ENCODE measurements at places on chromosomes 2 and 18. TPM values are rescaled to one million over a fixed set of nuclear protein-coding genes. Genes with fewer than 3 reads are reported as not detected.
A peak's percentile ranks its signal among the peaks of the same experiment; 100 is the strongest.

The GKN1 gene
- not detected for total RNA-seq

The GNLY gene
- 2.1 TPM for total RNA-seq

- peaks cover 64% of the 10 kb centered on the region for H3K4me1 ChIP-seq
- peaks cover 69% of the 10 kb centered on the region for H3K36me3 ChIP-seq
- peak overlapping the region; percentile 77 for H3K4me3 ChIP-seq
- H3K27ac ChIP-seq = peak overlapping the region; percentile 90
Observed at GRCh38 chr2:201127152-201127511, 11.2 kb downstream of the CFLAR start.

GRCh38 chr2:64910972-64911433 lies 78.2 kb upstream of the SLC1A4 start:
- no peak overlapping the region for H3K4me3 ChIP-seq
- no peaks in the 10 kb centered on the region for H3K36me3 ChIP-seq
- H3K4me1 ChIP-seq = peaks cover 8% of the 10 kb centered on the region
- no peaks in the 10 kb centered on the region for H3K27me3 ChIP-seq
- no peak for DNase-seq
- no peak overlapping the region for H3K27ac ChIP-seq

DNA sequence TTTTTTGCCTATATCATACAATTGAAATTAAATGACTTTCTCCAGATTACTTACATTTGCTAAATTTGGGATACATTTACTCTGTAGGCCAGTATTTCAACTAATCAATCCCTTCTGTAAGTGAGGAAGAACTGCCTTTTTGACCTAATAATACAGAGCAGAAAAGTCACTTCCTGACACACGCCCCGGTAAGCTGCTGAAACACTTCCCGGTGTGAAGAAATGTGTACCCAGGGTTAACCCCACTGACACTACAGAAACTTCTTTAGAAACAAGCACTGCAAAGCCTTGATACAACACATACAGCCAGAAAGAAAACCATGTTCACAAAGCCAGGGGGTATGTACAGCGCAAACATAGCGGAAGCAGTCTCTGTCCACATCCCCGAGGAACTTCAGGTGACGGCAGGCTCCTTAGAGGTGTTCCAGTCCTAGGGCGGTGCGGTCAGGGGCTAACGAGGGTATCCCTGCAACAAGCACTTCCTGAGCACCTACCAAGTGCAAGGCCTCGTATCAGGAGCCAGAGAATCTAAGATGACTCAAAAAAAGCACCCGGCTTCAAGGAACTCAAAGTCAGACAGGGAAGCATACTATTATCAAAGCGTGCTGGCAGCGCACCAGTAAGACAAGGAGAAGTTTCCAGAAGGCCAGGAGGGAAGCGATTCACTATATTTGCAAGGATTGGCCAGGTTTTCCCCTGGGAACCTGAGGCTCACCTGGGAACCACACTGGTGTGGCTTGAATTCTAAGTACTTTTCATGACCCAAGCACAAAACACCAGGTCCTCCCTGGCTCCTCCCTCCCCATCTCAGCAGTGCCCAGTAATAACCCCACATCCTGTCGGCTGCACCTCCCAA lies 46.6 kb downstream of the ZNF516 start:
- peaks cover 49% of the 10 kb centered on the region for H3K4me1 ChIP-seq
- H3K36me3 ChIP-seq = peaks cover 6% of the 10 kb centered on the region
- H3K27ac ChIP-seq = no peak overlapping the region
- no peaks in the 10 kb centered on the region for H3K27me3 ChIP-seq
- no peak overlapping the region for H3K4me3 ChIP-seq
- no peak for DNase-seq
